ENCODE measurements at places on chromosomes 5 and 9.

DNA sequence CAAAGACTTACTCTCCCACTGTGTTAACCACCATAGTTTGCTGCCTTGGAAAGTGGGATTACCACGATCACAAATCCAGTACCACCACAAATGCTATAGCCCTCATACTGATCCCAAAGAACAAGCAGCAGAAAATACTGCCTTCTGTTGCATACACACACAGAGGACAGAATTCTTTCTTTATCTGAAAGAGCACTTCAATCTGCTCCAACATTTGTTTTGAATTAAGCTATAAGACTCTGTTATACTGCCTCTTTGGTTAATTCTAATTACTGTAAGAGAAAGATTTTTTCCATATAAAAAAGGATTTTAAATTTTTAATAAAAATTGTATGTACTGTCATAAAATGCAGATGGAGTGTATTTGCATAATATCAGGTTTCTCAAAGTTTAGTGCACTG lies 69.8 kb downstream of the YIPF5 start:
- DNase-seq: no peak

DNA sequence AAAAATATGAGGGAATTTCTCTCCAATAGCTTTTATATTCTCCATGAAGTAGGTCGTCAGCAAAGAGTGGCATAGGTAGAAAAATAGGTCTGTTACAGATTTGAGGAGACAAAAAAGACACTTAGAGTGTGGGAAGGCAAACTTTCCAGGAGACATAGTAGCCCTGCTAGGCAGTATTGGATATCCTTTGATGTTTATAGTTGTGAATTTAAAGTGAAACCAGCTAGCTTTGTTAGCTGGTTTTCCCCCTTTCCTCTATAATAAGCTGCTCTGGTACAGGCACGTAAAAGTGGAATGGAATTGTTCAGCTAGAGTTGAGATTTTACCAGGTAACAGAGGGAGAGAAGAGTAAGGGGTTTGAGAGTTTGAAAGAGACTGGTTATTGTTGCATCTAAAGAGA lies 17.1 kb upstream of the APC start:
- no peak for DNase-seq

GRCh38 chr9:93317495-93318094 lies 133.7 kb downstream of the WNK2 start:
- no peak for DNase-seq

DNA sequence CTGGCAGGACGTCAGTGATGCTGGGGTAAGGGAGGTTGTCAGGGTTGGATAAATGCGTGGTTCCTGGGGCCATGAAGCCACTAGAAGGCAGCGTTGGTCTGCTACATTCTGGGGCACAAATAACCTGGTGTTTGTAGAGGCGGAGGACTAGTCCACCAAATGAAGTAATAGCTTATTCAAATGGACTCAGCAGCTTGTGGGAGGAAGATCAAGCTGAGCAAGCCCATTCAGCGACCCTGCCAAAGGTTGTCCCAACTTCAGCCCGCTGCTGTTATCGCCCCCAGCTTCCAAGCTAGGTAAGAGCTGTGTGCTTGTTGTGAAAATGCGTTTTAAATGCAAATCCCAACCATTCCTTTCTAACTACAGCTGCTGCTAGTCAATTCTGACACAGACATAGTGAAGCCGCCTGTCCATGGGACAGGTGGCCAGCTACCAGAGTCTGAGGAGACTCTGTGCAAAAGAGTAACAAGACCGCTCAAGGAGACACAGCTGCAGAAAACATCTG lies 7.6 kb upstream of the FAM240B start:
- DNase-seq: no peak

DNA sequence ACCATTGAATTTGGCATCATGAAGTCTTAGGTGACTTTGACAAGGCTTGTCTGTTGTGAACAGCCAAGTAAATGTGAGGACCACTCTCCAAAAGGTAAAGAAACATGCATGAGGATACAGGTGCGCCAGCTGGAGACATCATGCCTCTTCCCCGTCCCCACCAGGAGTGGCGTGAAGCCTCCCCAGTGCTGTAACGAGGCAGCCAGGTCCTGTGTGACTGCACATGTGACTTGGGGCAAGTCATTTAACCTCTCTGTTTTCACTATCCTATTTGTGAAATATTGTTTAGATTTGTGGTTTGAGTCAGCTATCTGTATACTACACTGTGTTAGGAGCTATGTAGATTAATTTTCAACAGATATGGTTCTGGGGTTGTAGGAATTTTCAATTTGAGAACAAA lies 65.0 kb downstream of the DOCK8 start:
- DNase-seq: no peak

DNA sequence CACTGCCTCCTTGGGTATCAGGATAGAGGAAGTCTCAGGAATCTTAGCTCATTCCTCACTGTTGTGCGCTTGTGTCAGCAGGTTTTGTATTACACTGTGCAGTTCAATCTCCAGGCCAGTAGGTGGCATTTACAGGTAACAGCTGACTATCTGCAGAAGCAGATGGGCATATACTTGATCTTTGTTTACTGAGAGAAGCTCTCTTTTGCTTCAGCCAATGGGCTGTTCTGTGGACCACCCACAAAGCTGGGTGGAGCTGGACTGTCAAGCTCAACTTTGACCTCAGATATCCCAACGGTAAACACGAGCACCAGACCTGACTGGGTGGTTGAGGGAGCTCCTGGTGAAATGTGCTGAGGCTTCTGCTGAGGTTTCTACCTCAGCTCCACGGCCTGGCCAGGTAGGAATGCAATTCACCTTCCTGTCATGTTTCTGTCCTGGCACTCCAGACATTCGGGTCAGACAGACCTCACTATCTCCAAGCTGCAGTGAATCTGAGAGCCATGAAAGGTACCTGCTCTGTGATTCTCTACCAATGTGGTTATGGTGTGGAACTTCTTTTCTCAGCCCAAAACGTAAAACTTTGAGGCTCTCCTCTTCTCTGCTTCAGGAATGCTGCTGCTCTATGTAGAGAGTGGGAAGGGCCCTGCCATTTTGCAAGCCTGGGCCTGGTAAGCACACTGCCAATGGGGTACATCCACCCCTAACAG lies 167.9 kb upstream of the ACTBL2 start:
- no peak for DNase-seq

DNA sequence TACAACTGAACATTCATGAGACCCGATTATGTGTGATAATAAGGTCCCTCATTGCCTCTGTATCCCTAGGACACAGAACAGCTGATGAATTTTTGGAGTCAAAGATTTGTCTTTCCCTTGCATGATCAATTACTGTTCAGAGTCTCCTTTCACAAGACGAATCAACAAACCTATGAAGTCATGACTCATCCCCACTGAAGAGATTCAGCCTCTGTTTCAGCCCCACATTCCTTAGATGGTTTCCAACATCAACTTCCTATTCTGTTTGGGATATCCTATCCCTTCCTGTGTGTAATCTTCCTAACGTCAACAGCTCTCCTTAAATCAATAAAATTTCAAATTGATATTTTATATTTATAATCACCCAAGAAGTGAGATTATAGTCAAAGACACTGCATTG lies 199.0 kb downstream of the DNAH5 start:
- DNase-seq: no peak

GRCh38 chr5:40552981-40553380 lies 126.7 kb upstream of the PTGER4 start:
- no peak for DNase-seq

GRCh38 chr5:176846335-176847140 lies 36.2 kb downstream of the UNC5A start:
- no peak for DNase-seq

- DNase-seq: no peak
Measured at GRCh38 chr5:103041071-103041676, 78.8 kb downstream of the GIN1 start.

DNA sequence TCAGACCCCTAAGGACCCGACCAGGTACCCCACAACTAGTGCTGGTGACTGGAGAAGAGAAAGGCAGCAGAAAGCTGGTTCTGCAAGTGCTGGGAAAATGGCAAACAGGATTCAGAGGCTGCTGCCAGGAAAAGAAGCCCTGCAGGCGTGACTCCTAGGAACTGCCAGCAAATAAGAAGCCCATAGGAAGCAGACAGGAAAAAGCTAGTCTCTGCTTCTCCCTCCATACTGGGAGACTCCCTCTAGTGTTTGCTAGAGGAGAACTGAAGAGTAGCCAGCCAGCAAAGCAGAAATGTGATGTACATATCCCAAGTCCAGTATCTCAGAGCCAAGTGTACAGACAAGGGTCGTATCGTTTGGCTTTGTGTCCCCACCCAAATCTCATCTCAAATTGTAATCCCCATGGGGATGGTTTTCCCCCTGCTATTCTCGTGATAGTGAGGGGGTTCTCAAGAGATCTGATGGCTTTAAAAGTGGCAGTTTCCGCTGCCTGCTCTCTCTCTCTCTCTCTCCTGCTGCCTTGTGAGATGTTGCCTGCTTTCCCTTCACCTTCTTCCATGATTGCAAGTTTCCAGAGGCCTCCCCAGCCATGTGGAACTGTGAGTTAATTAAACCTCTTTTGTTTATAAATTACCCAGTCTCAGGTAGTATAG lies 38.1 kb upstream of the TUSC1 start:
- DNase-seq: peak; percentile 4

Measured in C1 segment of cervical spinal cord (tissue), 14 donors.